Epithelial cell of alveolus of lung (primary cell): ENCODE measurements at places on chromosomes 6 and 20. TPM values are rescaled to one million over a fixed set of nuclear protein-coding genes. Genes with fewer than 3 reads are reported as not detected.

Gene DEFB132
- not detected in 2 replicates for total RNA-seq

Gene HAO1
- not detected in 2 replicates for total RNA-seq

Gene CRISP2
- total RNA-seq: not detected in 2 replicates

Gene STX11
- 0.40 and 2.6 TPM in 2 replicates for total RNA-seq

Gene EYA4
- total RNA-seq: 10.3 and 44.1 TPM in 2 replicates

Gene PXMP4
- total RNA-seq: 3.2 and 5.6 TPM in 2 replicates

Gene LRRC73
- total RNA-seq: 0.39 TPM in 1 of 2 replicates, not detected in the other

Gene CTAGE9
- not detected in 2 replicates for total RNA-seq

Gene MUC21
- not detected in 2 replicates for total RNA-seq
